ENCODE measurements at places on chromosomes 16 and 17.

DNA sequence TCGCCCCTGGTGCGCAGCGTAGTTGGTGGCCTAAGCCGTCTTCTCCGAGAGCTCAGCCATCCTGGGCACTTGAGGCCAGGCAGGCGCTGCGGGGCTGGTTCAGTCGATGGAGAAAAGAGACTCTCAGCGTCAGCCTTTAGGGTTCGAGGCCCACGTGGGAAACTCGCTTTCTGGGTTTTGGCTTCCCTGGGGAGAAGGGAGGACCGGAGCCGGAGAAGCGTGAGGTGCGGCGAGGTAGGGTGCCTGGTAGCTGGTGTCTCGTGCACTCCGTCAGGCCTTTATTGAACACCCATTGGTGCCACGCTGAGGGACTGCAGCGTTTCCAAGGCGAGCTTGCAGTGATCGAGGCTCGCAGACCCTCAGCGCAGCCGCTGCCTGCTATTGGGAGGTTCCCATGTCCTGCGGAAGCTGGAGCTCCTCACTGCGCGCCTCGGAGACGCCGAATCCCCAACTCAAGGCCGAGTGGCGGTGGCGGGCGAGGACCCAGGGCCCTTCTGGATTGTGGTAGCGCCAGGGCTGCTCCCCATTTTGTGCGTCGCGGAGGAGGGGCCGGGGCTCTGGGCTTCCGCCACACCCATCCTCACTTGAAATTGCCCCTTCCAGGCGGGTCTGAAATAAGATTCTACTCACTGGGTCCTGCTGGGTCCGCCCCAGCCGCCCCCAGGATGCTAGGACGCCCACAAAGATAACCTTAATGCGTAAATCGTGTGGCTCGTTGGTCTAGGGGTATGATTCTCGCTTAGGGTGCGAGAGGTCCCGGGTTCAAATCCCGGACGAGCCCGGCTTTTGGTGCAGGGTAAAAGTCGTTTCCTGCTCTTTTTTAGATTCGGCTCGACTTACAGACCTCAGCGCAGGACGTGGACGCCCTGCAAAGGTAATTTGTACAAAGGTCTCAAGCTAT lies 1.2 kb downstream of the OR1F1 start:
- DNase-seq: peak; percentile 74

- DNase-seq: no peak
Observed at GRCh38 chr17:19343256-19343630, 19.3 kb downstream of the B9D1 start.

GRCh38 chr16:14362774-14363371 lies 267.2 kb downstream of the PARN start:
- no peak for DNase-seq

DNA sequence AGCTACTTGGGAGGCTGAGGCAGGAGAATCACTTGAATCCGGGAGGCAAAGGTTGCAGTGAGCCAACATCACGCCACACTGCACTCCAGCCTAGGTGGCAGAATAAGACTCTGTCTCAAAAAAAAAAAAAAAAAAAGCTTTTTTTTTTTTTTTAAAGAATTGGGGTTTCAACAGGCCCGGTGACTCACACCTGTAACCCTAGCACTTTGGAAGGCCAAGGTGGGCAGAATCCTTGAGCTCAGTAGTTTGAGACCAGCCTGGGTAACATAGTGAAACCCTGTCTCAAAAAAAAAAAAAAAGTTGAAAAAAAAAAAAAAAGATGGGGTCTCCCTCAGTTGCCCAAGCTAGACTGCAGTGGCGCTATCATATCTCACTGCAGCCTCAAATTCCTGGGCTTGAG lies 6.6 kb upstream of the HEXIM2 start:
- no peak for DNase-seq

GRCh38 chr16:27529962-27530361 lies 19.8 kb downstream of the GTF3C1 start:
- DNase-seq: no peak

GRCh38 chr16:54283725-54284318 lies 2.8 kb downstream of the IRX3 start:
- DNase-seq: no peak

DNA sequence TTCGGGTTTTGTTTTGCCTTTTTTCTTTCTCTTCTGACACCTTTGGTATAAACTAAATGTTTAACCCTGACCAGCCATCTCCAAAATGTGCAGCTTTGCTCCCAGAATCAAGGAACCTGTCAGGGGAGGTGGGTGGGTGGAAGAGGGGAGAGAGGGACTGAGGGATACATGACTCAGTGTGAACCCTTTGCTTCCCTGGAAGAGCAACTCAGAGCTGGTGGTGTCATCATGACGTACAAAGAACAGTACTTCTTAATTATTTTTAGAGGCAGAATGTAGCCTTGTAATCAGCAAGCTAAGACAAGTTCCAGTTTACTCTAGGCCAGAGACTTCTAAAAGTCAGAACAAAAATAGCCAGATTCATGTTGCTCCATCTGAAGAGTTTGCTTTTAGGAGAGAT lies 119.6 kb upstream of the HAS3 start:
- no peak for DNase-seq

- peak; percentile 52 for DNase-seq
Observed at GRCh38 chr17:18246880-18247612, 11.5 kb downstream of the FLII start.

- DNase-seq: no peak
Observed at GRCh38 chr16:66705790-66706505, 9.4 kb upstream of the CMTM4 start.

Data from stimulated activated CD4-positive, alpha-beta T cell treated with anti-CD3 and anti-CD28 coated beads, Interleukin-1b, Interleukin-23, amount 100 ng/mL, for 48 hours (primary cell).